ENCODE measurements at places on chromosomes 2 and 18.

DNA sequence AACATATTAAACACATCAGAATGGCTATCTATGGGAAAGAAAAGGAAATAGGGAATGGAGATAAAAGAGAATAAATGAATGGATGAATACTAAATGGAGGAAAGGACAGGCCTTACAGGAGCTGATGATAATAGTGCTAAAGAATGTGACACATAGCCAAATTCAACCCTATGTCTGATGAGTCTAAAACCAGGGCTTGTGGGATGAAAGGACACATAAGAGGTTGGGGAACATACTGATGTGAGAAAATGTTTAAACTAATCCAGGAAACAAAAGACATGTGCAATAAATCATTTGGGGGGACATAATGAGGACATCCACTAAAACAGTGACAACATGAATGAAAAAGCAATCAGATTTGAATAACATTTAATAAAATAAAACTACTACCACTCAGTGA is 120.0 kb downstream of the DYM start:
- DNase-seq: no peak

DNA sequence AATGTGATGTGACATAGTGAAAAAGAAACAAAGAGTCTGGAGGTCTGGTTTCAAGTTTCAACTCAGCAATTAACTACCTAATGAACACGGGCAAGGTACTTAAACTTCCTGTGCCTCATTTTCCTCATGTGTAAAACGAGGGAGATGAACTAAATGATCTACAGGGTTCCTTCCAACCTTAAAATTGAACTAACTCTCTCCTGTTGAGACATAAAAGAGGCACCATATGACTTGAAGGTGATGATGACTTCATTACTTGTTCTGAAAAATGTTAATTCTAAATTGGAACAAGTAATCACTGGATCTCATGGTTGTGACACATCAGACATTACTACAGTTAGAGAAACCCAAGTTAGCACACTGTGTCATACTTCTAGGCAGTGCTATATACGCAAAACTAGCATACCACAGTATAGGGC is 8.9 kb upstream of the REL start:
- DNase-seq: no peak

DNA sequence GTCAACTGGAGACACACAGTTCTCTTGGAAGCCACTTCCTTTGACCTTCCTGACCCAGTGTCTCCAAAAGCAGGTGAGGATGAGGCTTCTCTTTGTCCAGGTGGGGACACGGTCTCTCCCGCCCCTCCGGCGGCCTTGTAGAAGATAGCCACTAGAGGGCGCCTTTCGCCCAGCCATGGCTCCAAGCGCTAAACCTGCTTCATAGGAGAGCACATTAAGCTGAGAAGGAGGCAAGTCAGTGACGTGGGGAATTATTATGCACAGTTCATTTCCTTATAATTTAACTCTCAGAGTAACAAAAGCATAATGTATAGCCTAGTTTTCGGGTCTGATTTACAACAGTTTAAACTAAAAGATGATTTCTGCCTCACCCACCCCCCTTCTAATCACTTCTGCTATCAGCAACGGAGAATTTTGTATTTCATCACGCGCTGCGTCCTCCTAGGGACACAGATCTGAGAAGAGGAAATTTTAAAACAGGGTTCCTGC is 208.7 kb downstream of the ICOS start:
- no peak for DNase-seq

- DNase-seq: no peak
Measured at GRCh38 chr2:24456599-24457556, 34.2 kb upstream of the NCOA1 start.

- no peak for DNase-seq
Measured at GRCh38 chr2:119795309-119796303, 35.9 kb downstream of the PTPN4 start.

DNA sequence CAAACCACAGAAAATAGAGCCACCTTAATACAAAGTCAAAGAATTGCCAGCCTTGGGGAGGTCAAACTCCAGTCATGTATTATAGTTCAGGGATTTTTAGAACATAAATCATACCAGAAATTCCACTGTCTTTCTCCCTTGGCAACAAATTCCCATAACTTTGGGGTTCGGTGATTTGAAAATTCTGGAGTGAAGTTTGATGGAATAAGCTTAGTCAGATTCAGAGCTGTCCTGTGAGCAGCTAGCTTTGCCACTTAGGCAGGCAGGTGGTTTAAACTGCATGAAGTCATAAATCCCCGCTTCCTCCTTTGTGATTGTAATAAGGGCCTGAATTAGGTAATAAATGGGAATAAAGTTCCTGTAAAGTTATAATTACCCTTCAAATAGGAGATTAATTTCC is 457.0 kb upstream of the HNMT start:
- no peak for DNase-seq

GRCh38 chr2:94873362-94874276 is 2.4 kb downstream of the TEKT4 start:
- no peak for DNase-seq

DNA sequence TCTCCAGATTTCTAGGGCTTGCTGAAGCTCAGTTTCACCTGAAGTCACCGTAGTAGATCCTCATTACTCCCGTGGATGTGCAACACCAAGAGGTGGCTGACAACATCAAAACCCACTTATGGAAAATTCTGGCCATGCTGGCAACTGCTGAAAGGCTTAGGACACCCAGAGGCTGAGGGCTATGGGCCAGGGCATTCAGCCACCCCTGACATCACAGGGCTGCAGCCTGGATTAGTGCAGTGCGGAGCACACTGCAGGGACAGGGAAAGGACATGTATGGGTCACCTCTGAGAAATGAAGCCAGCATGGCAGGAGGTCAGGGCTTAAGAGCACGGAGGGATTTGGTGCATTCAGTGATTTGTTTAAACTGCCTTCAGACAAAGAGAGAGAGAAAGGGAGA is 300.6 kb downstream of the TDRD15 start:
- DNase-seq: no peak

GRCh38 chr2:177239053-177239452 is 25.5 kb downstream of the NFE2L2 start:
- no peak for DNase-seq

DNA sequence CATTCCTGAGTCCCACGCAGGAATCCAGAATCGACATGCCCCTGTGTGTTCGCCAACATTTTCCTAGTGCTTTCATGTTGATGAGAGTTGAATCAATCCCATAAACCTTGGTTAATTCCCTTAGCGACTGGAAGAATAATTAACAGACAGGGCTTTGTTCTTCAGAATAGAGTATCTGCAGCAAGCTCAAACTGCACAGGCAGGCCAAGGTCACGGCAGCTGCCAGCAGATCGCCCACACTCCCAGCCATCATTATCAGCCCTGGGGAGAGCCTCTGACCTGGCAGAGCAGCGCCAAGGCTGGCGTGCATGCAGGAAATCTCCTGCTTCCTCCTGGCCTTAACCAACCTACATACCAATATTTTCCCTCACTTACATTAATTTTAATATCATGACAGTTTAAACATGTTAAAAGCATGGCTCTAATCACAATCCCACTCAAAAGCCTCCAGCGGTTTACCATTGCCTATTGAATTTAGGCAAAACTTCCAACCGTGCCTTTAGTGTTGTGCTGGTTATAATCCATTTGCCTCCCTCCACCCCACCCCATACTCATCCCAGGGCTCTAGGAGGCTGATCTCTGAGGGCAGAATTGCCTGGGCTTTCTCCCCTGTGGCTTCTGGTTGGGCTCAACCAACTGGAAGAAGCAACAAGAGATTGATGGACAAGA is 46.8 kb upstream of the NCK2 start:
- no peak for DNase-seq

DNA sequence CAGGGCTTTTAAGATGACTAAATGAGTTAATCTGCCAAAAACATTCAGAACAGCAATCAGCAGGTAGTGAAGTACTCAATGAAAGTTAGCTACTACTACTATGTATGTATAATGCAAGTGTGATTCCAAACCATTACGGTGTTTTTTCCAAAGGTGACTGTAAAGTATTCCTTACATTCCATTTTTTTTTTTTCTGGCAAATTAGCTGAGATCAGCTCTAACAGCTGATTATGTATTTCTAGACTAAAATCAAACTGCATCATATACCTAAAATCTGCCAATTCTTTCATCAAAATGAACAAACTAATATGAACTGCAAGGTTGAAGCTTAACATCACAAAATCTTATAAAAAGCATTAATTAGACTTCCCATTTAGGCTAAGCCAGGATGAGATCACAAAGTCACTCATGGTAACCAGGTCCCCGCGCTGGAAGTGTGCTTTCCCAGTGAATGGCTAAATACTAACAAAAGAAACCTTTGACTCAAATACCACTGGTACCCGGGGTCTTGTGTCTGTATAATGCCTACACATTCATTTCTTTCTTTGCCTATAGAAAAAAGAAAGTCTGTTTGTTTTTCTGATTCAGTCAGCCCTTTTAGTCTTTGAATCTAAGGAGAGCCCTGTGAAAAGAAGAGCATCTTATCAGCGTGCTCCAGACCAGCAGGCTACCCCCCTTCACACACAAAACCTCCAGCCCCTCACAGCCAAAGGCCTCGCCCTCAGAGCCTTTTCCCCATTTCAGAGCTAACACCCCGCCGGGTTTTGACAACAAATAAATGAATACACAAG is 88.3 kb downstream of the RBMS1 start:
- no peak for DNase-seq

DNA sequence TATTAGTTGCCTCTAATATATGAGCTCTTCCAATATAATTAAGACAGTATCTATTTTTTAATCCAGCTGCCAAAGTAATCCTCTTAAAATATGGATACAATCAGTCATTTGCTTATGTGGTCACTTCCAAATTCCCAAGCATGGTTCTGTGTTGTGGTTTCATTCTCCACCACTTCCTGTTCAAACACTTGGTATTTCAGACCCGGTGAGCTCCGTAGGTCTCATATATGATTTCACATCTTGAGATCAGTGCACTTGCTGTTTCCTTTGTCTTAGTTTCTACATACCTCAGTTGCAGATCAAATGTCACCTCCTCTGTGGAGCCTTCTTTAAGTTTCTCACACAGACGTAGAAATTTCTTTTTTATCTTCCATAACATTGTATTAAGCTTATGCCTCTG is 254.2 kb downstream of the KCNS3 start:
- DNase-seq: no peak

DNA sequence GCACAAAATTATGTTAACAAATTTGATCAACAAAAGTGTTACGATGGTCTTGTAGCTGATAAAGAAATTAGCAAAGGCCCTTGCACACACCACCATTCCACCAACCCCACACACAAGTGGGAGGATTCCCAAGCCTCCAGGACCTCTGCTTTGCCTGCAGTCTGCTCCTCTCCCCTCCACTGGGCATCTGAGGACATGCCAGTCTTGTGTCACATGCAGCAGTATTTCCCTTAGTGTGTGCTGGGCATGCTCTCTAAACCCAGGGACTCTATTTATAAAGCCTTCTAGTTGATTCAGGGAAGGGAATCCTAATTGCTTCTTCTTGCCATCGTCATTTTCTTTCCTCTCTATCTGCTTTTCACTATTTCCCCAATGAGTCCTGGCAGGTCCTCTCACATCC is 53.3 kb downstream of the KCTD18 start:
- no peak for DNase-seq

- no peak for DNase-seq
Measured at GRCh38 chr2:233833345-233833744, 21.0 kb downstream of the HJURP start.
